Esophagus squamous epithelium (tissue), 5 donors: ENCODE measurements at places on chromosomes 16 and 17.

GRCh38 chr16:85989863-85990643, 91.1 kb downstream of the IRF8 start:
- no peak for DNase-seq

- no peak for DNase-seq
Observed at GRCh38 chr16:11140466-11140865, 115.5 kb downstream of the SOCS1 start.

GRCh38 chr17:34826332-34826731, 134.9 kb downstream of the CCT6B start:
- DNase-seq, result no peak

GRCh38 chr17:71855010-71855409, 265.8 kb upstream of the SOX9 start:
- no peak for DNase-seq

- no peak for DNase-seq
Observed at GRCh38 chr16:66696669-66697630, at the start of gene CMTM4. Gene CMTM4, minus strand, starts transcription at chr16:66696743. Its CDS starts 218 bp downstream, at chr16:66696525.

DNA sequence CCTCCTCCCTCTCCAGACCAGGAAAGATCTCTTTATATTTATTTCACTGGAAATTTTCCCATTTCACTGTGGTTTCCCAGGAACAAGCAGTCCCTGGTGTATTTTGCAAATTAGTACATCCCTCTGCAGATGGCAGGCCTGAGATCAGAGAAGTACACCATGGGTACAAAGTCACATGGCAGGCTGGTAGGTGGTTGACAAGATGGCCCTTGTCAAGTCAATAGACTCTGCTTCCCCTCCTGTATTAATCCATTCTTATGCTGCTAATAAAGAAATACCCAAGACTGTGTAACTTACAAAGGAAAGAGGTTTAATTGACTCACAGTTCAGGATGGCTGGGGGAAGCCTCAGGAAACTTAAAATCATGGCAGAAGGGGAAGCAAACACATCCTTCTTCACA, 51.6 kb upstream of the KSR1 start:
- no peak for DNase-seq

GRCh38 chr16:74909665-74910064, 75.3 kb downstream of the WDR59 start:
- DNase-seq, result no peak

DNA sequence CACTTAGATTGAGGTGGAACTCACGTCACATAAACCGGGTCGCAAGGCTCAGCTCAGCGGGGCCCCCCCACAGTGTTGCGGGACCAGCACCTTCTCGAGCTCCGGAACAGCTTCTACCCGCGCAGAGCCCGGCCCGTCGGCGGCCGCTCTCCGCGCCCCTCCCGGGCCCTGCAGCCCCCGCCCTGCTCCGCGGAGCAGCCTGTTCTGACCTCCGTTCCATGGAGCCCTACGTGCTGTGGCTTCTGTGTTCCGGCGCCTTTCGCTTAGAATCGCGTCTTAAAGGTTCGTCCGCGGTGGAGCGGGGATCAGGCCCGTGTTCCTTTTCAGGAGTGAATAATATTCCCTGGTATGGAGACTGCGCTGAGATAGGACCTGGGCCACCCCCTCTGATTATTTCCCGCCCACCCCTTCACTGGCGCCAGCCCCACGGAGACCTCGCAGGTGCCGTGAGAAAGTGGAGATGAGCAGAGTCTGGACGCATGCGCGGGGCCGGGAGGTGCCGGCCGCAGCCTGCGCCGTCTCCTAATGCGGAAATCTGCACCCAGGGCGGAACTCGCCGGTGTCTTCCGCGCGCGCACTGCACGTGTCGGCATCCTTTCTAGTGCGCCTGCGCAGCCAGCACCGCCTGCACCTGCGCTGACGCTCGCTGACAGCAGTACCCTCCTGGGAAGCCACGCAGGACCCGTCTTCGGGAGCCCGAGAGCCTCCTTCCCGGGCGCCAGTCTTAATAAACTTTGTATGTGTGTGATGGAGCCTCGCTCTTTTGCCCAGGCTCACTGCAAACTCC, 30.9 kb downstream of the ZNF778 start:
- no peak for DNase-seq

DNA sequence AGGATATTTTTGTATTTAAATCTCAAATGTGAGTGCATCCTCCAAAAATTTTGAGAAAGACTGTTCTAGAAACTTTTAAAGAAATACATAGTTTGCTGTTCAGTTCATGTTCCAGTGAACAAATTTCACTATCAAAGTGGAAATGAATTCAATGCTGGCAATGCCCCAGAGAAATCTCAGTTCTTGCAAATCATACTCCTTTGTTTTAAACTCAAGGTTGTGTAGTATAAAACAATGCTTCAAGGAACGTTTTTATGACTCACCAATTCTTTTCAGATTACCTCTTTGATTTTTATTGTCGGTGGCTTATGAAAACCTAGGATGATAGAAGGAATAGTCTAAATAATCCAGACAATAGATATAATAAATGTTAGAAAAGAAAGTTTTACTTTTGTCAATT, 17.6 kb downstream of the LPCAT2 start:
- no peak for DNase-seq

- DNase-seq, result no peak
Observed at GRCh38 chr17:37019117-37019740, 70.5 kb downstream of the AATF start.

GRCh38 chr17:33981711-33982601, 273.1 kb upstream of the CCL2 start:
- DNase-seq, result no peak

DNA sequence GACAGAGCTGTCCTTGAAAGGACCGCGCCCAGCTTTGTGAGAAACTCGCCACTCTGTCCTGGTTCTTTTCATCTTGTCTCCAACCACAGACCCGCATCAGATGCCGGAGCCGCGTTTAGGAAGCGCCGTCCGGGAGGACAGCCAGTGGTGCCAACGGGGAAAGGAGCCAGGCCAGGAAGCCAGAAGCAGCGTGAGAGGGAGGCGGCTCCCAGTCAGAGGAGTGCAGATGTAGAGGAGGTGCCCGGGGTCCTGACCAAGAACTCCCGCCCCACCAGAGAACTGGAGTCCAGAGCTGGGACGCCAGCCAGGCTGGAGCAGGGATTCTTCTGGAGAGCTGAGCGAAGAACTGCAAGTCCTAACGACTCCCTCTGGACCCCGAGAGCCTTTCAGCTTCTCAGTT, 49.3 kb upstream of the TNRC6C start:
- DNase-seq, result no peak

- DNase-seq, result no peak
Observed at GRCh38 chr16:51813609-51814008, 662.5 kb upstream of the SALL1 start.

DNA sequence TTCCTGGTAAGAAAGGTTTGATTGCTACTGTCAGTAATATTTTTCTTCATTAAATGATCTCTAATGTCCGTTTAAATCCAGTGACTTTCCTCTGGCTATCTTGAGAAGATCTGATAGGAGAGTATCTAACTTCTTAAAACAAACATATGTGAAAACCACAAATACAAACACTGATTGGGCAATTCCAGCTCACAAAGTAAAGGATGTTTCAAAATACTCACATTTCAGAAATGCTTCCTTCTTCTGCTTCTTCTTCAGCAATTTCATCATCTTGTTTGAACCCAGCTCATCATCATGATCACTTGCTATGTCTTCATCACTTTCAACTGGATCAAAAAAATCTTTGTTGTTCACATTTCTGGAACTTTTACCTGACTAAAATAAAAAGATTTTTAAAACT, 64.3 kb upstream of the RBL2 start:
- DNase-seq, result no peak

DNA sequence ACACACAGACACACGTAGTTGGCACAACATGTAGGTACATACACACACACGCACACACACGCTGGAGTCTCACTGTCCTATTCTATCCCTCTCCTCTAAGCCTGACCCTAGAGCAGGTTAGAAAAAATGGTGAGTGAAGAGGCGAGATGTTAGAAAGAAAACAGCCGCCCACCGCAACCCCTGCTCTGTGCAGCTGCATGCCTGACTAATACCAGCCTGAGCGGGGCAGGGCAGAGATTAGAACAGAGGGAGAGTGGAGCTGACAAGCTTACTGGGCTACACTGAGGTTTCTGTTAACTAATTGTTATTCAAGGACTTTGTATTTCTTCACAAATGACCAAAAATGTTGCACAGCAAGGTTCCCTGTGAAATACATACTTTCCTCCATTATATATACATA, 59.8 kb downstream of the AMFR start:
- DNase-seq, result no peak

DNA sequence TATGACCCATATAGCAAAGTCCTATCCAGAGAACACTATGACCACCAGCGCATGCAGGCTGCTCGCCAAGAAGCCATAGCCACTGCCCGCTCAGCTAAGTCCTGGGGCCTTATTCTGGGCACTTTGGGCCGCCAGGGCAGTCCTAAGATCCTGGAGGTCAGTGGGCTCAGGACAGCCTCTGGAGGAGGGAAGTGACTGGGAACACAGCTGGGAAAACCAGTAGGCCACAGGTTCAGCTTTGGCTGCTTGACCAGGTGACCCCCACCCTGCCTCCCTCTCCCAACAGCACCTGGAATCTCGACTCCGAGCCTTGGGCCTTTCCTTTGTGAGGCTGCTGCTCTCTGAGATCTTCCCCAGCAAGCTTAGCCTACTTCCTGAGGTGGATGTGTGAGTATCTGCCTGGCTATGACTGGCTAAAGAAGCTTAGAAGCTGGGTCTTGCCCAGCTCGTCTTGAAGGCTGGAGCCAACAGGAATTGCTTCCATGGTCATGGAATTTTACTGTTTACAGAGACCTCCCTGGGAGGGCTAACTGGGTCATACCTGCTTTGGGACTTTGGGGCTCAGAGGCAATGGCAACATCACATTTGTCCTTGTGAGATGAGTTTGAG, 1.5 kb upstream of the OVCA2 start:
- DNase-seq, result no peak

- peak; percentile 55 for DNase-seq
Observed at GRCh38 chr16:53099318-53100130, 44.7 kb downstream of the CHD9 start.

GRCh38 chr17:3573246-3574100, 15.9 kb upstream of the TRPV3 start:
- DNase-seq, result no peak

DNA sequence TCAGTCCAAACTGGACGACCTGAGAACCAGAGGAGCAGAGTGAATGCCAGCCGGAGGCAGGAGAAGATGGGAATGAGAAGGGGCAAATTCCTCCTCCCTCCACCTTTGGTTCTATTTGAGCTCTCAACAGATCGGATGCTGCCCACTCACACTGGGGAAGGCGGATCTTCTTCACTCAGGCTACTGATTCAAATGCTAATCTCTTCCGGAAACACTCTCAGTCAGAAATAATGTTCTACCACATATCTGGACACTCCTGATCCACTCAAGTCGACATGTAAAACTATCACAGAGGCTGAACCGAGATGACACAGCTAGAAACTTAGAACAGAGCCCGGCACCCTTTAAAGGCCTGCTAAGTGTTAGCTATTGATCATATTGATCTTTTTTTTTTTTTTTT, 57.4 kb upstream of the GRIN2A start:
- DNase-seq, result no peak

GRCh38 chr17:40558890-40559563, 6.2 kb downstream of the CCR7 start:
- no peak for DNase-seq

DNA sequence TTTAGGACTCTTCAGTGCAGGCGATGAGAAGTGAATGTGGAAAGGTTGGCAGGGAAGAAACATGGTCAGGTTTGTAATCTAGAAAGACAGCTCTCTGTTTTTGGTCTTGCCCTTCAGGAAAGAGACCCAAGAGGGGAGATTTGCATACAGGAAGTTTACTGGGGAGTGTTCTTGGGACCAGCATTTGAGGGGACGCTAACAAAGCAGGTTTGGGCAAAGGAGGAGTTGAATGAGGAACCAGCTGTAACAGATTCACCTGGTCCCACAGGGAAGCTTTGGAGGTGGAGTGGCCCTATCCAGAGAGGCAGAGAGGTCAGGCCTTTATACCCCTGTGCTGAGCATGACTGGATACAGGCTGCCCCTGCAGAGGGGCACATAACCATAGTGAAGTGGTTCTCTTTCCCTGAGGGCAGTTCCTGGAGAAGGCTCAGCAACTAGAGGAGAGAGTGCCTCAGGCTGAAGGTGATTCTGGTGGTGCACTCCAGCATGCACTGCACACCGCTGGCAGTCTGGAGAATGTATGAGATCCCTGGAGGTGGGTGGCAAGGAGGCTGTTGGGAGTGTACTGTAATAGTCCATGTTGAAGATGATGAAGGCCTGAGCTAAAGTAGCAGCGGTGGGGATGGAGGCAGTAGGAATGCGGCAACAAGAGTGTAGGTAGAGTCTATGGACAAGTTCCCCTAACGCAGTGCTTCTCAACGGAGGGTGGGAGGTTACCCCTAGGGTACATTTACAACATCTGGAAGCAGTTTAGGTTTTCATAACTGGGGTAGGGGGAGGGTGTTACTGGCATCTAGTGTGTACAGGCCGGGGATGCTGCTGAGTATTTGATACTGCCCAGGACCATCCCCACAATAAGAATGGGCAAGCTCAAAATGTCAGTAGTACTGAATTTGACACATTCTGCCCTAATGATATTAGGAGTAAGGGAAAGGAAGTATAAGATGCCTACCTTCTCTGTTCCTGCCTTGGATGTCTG, 37.2 kb downstream of the MAP2K6 start:
- DNase-seq, result no peak

- no peak for DNase-seq
Observed at GRCh38 chr16:63695347-63695746, 1426.5 kb downstream of the CDH11 start.
